ENCODE measurements at places on chromosomes 1 and 21.

GRCh38 chr21:45404730-45405270 lies at the start of gene COL18A1:
Gene COL18A1, plus strand, starts transcription at chr21:45405165. Its CDS starts 66 bp downstream, at chr21:45405231.
- DNase-seq = no peak

DNA sequence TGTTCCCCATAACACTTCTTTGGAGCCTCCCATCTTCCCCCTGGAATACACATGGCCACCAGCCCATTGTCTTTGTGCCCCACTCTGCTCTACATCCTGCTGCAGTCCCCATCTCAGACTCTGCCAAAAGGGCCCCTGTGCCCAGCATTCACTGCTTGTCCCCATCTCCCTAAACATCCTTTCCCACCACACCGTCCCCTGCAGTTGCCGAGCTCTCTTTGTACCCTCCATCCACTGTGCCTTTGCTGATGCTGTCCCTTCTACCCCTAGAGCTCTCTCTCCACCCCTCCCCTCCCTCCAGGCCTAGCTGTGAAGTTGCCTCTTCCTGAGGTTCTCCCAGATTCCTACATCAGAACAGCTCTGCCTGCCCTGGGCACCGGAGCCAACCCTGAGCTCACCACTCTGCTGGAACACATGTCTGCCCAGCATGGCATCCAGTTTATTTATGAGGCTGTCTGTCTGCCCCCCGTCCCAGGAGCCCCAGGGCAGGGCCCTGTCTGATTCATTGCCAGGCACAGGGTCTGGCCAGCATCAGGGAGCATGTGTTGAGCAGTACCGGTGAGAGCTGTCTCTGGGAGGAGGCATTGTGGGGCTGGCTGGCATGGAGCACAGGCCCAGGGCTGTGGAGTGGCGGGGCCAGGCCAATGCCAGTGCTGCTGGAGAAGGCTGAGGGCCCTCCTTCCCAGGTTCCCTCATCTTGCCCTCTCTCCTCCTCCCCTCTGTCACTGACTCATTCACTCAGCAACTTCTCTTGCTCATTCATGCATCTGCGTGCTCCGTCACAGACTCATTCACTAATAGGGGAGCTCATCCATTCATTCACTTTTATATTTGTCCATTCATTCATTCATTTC lies 28.8 kb downstream of the EDN2 start:
- DNase-seq = no peak

- no peak for DNase-seq
These were observed 19.7 kb downstream of the EDEM3 start for GRCh38 chr1:184734980-184735379.

DNA sequence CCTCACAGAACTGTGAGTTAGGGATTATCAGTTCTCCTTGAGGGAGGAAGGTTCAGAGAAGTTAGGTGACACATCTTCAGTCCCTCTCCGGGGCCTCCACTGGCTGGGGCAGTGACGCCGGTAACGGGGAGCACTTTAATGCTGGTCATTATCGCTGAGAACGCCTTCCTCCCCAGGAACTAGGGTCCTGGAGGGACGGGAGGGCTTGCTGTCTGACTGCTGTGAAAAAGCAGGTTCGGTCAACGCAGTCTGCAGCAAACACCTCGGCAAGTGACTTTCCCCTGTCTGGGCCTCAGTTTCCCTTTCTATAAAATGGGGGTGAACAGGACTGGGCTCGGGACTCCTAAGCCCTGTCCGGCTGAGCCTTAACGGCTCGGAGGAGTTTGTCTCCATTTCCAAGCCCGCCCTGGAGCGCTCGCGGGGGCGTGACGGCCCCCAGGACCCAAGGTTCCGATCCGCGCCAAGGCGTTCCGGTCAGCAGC lies 341 bp upstream of the TMEM61 start:
- no peak for DNase-seq

GRCh38 chr21:45049714-45050344 lies 24.6 kb upstream of the ADARB1 start:
- DNase-seq = no peak

- DNase-seq = no peak
These were observed 227.6 kb downstream of the LMO4 start for GRCh38 chr1:87556326-87556725.

GRCh38 chr1:165988817-165989216 lies 161.4 kb downstream of the UCK2 start:
- DNase-seq = no peak

GRCh38 chr1:1211541-1212441 lies 2.2 kb downstream of the TNFRSF4 start:
- no peak for DNase-seq

- DNase-seq = peak; percentile 25
These were observed 28.2 kb downstream of the TCEANC2 start for GRCh38 chr1:54081306-54082270.

GRCh38 chr1:56553046-56553445 lies 26.3 kb downstream of the PLPP3 start:
- no peak for DNase-seq

DNA sequence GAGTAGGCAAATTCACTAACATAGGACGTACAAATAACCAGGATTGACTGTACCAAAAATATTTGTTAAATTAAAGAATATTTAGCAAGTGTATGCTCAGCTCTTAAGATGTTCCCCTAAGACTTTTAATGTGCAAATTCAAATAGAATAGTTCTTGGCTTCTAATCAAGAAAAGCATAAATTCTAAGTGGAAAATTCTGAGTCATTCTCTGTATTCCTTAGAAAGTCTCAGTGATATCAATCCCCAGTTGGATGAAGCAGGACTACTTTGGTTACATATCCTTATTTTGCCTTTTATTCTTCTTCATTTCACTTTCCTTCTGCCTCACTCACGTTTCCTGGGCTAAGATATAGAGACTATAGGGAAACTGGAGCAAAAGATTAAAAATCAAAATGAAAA lies 130.2 kb downstream of the IFI44 start:
- no peak for DNase-seq

DNA sequence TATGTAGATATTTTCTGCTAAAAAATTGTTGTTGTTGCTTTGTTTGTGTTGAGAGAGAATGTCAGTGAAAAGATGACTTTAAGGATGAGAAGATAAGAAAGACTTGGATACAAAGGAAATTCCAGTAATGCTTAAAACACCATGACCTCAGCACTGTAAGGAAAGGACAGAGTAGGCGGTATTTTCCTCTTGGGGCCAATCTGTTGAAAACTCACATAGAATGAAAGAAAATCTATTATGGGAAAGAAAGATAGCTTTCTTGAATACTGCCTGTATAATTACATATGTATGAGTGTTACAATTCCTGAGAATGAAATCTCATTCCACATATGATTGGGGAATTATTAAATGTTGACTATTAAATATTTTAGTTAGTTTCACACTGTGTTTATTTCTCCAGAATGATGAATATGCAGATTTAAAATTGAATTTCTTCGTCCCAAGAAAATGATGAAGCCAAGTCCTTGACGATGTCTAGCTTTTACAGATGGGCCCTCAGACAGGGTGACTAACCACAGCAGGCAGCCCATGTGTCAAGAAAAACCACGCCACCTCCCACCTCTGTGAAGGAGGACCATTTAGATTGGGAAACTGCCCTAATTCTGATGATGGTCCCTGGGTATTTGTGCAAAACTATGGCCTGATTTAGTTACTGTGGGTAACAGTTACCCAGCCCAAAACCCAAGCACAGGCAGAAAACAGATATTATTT lies 49.7 kb upstream of the LMO4 start:
- DNase-seq = no peak

- no peak for DNase-seq
These were observed 908 bp downstream of the CD53 start for GRCh38 chr1:110873856-110874255.

DNA sequence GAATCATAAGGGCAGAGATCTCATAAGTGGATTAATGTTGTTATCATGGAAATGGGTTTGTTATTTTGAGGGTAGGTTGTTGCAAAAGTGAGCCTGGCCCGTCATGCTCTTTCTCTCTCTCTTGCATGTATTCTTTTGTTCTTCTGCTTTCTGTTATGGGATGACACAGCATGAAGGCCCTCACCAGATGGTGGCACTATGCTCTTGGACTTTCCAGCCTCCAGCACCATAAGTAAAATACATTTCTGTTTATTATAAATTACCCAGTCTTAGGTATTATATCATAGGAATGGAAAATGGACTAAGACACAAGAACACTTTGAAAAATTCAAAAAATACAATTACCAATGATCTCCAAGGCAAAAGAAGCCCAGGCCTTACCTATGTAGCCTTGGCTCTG lies 676.1 kb downstream of the PTPRU start:
- no peak for DNase-seq

- no peak for DNase-seq
These were observed 55.4 kb downstream of the LPGAT1 start for GRCh38 chr1:211775170-211775569.

- DNase-seq = no peak
These were observed 88.3 kb downstream of the KCNJ6 start for GRCh38 chr21:37827913-37828312.

- no peak for DNase-seq
These were observed 20.5 kb upstream of the MYBPHL start for GRCh38 chr1:109327285-109327684.

DNA sequence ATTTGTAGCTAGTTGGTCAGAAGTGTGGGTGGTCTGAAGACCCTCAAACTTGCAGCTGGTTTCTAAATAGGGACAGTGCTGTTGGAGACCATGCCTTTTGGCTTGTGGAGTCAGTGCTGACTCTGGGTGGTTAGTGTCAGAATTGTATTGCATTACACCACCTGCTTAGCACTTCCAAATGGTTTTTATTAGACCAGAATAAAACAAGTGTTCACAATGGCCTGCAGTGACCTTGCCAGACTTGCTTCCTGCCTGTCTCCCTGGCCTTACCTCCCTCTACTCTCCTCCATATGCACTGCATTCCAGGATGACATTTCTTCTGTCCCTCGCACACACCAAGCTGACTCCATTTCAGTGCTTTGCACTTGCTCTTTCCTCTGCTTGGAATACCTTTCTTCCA lies 72.7 kb upstream of the CNIH3 start:
- DNase-seq = no peak

- no peak for DNase-seq
These were observed 2.4 kb downstream of the LRP8 start for GRCh38 chr1:53325326-53326087.

DNA sequence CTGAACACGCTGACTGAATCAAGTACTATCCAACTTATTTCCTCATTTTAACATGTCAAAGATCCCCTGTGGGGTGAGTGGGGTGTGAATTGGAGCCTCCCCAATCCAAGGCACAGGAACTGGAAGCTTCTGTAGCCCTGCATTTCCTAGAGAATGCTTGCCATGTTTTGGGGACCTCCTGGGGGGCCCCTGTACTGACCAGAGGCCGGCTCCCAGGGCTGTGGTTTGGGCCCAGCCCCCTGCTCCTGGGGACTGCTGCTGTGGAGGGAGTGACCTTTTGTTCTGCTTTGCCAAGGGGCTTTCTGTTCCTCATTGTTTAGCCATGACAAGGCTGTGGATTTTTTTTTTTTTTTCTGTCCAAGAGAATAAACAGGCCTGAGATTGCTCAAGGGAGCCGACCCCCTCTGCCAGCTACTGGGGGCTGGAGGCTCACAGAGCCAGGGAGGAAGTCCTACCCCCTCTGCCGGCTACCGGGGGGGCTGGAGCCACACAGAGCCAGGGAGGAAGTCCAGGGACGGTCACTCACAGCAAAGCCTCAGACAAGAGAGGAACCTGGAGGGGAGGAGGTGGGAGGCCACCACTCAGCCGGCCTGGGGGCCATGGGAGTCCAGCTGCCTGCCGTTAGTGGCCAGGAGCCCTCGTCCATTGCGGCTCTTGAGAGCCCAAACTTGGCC lies 17.4 kb downstream of the TNFRSF1B start:
- DNase-seq = no peak

GRCh38 chr1:247118946-247119446 lies 14.8 kb upstream of the ZNF669 start:
- DNase-seq = peak; percentile 27

DNA sequence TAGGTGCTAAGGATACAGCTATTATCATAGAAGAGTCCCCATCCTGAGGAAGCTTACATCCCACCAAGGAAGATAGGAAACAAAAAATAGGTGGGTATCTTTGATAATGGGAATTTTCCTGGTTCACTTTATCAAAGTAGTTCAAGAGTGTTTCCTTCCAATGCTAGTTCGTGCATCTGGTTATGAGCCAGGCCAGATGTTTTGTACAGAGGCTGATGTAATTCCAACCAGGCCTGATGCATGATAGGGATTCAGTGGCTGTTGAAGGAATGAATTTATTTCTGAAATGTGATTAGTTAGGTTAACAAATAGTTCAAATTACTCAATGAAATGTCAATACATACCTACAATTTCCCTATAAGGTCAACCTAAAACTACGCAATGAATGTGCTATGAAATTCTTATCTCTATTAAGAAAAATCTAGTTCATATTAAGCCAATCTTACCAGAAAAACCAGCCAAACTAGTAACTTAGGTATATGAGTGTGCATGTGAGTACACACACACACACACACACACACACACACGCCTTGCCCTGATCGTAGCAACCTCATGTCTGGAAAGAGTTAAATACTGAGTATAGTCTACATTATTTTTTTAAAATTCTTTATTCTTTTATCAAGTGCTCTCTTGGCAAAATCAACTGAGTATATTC lies 9.5 kb upstream of the ZBTB18 start:
- no peak for DNase-seq

DNA sequence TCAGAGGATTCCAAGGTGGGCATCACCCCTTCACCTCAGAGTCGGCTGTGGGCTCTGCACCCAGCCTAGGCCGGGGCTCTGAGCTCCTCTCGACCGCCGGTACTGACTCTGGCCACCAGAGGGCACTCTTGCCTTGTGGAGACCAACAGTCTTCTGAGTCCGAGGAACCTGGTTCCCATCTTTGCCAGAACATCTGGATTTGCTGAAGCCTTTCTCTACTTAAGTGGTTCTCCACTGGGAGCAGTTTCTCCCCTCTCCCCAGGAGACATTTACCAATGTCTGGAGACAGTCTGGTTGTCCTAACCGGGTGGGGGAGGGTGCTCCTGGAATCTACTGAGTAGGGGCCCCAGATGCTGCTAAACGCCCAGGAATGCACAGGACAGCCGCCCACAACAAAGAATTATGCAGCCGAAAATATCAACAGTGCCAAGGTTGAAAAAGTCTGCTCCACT lies 9.4 kb downstream of the ETV3L start:
- DNase-seq = peak; percentile 42

- DNase-seq = no peak
These were observed 26.8 kb downstream of the BCAS2 start for GRCh38 chr1:114554577-114554976.

GRCh38 chr1:9855186-9855585 lies 31.4 kb upstream of the CLSTN1 start:
- no peak for DNase-seq

- DNase-seq = no peak
These were observed 2.1 kb downstream of the BGLAP start for GRCh38 chr1:156244126-156244525.

- DNase-seq = no peak
These were observed 25.1 kb upstream of the APP start for GRCh38 chr21:26195708-26196107.

GRCh38 chr1:111958851-111959250 lies 30.6 kb downstream of the KCND3 start:
- DNase-seq = no peak

DNA sequence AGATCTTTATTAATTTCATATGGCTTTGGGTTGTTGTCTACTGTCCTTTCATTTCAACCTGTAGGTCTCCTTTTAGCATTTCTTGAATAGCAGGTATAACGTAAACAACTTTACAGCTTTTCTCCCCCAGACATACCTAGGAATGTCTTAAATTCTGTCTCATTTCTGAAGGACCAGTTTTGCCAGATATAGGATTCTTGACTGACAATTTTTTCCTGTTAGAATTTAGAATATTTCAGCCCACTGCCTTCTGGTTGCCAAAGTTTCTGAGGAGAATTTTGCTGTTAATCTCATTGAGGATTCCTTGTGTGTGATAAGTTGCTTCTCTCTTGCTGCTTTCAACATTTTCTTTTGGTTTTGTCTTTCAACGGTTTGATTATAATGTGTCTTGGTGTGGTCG lies 60.1 kb downstream of the CCDC30 start:
- DNase-seq = no peak

Data from SHP77 treated with DMSO at 0.1 percent for 48 hours (cell line).